ENCODE measurements at places on chromosomes 6 and 20. TPM values are rescaled to one million over a fixed set of nuclear protein-coding genes. Genes with fewer than 3 reads are reported as not detected.

DNA sequence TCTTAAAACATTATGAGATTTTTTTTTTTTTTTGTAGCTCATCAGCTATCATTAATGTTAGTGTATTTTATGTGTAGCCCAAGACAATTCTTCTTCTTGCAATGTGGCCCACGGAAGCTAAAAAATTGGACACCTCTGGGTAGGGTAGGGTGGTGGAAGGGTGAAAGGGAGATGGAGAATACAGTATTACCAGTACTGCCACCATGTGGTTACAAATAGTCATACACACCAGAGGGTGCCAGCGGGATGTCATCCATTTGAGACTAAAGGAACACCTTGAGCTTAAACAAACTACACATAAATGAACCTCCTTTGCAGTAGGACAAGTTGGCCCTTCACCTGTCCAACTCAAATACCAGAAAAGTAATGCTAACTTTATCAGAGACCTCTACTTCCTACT is 601.9 kb downstream of the HTR1B start:
- DNase-seq: no peak

Gene TUBB2A
- polyA plus RNA-seq: 4.8 TPM

DNA sequence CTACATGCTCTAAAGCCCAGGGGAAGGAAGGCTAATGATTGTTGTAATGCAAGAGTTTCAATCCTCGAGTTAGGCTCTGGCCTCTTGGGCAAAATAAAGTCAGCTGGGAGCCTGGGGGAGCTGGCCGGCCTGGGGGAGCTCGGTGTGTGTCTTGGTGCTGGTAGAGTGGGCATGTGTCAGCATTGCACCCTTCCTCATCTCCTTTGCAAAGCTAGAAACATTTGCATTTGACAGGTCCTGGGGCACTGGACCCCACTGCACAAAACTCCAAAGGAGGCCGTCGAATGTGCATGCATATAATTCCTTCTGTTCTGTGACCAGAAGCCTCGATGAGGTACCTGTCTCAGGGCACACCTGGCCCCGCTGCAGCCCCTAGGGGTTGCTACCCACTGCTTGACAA is 74.6 kb upstream of the SLC22A23 start:
- DNase-seq: no peak

Gene UBE2V1
- 62.3 TPM for polyA plus RNA-seq

Gene SLC22A3
- 2.1 TPM for polyA plus RNA-seq

DNA sequence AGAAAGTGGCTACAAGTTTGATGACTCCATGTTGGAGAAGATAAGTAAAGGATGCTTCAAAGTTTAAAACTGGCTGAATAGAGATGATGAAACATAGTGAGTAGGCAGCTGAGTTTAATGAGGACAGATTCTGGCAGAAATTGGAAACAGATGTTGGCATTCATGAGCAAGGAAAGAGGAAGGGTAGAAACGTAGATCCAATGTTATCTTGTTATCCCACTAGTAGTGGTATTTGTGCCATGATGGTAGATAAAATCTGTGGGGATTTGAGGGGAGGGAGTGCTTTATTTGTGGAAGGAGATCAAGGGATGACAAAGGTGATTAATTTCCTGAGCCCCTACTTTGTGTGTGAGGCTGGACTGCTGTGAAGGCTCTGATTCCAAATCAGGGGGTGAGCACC is 69.5 kb downstream of the MRAP2 start:
- no peak for DNase-seq

Gene PLAGL1
- polyA plus RNA-seq: 9.7 TPM

GRCh38 chr6:157169656-157170055 is 153.7 kb downstream of the TMEM242 start:
- DNase-seq: no peak
